ENCODE measurements at places on chromosomes 2 and 18.

DNA sequence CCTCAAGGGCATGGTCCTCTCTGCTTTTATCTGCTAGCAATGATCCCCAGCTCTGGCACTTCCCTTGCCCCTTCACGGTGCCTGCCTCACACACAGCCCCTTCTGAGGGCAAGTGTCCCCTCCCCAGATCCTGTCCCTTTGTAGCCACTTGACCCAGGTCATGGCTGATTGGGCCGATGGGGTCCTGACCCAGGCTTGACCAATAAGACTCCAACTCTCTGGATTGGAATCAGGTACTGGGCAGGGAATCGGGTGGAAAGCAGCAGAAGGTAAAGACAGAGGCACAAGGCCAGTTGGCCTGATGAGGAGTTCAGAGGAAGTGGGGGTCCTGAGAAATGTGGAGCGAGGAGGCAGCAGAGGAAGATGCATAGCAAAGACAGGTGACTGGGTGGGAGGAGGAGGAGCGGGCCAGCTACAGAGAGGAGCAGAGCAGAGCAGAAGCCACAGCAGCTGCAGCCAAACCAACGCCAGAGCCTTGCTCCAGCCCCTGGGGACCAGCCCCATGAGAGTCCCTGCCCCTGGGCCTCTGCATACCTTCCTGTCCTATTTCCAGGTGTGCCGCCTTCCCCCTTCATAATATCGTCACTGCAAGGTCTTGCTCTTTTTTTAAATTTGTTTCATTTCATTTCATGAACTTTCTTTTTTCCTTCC is 39.1 kb downstream of the CAPN13 start:
- DNase-seq = no peak

DNA sequence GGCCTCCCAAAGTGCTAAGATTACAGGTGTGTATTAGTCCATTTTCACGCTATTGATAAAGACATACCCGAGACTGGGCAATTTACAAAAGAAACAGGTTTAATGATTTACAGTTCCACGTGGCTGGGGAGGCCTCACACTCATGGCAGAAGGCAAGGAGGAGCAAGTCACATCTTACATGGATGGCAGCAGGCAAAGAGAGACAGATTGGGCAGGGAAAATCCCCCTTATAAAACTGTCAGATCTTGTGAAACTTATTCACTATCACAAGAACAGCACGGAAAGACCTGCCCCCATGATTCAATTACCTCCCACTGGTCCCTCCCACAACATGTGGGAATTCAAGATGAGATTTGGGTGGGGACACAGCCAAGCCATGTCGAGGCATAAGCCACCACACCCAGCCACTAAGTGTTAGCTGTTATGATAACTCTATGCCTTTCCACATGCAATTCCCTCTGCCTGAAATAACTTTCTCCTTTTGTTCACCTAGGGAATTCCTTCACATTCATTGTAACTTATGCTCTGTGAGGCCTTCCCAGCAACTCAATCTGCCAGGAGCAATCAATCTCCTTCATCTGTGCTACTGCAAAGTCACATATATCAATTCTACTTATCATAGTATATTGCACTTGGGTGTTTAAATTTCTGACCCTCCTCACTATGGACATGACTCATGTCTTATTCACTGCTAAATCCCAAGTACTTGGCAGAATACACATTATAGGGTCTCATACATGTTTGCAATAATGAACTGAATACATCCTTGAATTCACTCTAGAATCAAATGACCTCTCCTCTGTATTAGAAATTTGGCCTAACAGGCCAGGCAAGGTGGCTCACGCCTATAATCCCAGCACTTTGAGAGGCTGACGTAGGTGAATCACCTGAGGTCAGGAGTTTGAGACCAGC is 7.4 kb downstream of the MCEE start:
- no peak for DNase-seq

- no peak for DNase-seq
Measured at GRCh38 chr18:57959278-57959677, 84.7 kb upstream of the NEDD4L start.

DNA sequence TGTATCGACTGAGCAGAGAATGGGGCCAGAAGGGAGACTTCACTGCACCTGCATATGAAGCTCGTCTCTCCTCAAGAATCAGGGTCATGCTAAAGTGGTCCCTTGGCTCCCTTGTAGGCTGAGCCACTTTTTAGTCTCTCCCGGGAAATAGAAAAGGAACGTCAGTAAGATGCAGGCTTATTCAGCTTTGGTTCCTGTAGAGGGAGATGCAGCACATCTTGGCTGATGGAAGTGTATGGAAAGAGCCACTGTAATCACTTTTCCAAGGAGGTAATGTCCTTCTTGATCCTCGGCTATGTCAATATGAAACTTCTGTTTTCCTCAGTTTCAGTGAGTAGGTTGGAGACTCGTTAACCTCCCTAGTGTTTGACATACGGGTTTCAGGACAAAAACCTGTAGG is 235.2 kb downstream of the GCA start:
- DNase-seq = no peak

Data from stimulated activated CD4-positive, alpha-beta T cell treated with anti-CD3 and anti-CD28 coated beads, Interleukin-12 subunit alpha, Interleukin-12 subunit beta, amount 100 ng/mL, for 4 hours (primary cell).